Activated CD4-positive, alpha-beta T cell treated with anti-CD3 and anti-CD28 coated beads, Interleukin-2, amount 10 ng/mL, durations not matched to agents 24 days and 14 days (primary cell): ENCODE measurements at places on chromosomes 6 and 20. TPM values are rescaled to one million over a fixed set of nuclear protein-coding genes. Genes with fewer than 3 reads are reported as not detected.

Gene LY6G5C
- 4.1 and 4.9 TPM in 2 replicates for total RNA-seq

DNA sequence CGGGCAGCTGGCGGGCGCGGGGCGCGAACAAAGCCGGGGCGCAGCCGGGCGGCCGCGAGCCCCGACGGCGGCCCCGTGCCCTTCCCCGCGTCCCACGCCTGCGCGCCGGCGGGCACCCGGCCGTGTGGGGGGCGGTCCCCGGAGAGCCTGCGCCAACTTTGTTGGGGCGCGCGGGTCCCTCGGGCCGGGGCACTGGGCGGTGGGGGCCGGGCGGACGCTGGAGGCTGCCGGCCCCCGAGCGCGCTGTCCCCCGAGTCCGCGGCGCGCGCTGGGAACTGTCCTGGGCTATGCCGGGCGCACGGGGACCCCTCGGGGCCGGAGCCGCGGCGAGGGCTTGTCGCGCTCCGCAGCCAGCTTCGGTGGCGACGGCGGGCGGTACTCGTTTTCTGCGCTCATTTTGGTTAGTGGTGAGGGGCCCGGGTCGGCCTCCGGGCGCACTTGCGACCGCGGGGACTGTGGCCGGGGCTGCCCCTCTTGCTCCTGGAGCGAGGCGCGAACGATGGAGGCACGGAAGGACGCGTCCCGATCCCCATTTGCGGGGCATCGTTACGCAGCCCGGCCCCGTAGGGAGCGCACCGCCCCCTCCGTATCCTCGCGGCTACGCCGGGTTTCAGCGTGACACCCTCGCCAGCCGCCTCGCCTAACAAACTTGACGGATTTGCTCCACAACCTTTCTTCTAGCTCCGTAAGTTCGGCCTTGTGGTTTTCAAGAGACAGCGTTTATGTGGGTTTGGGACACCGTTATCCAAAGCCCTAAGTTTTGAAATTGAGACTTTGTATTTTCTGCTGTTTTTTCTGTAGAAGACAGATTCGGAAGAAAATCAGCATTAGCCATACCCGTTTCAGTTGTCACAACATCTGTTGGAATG, 622 bp downstream of the SS18L1 start:
- H3K4me1 ChIP-seq = peaks cover 35% of the 10 kb centered on the region
- DNase-seq = peak; percentile 89
- peak overlapping the region; percentile 87 for H3K4me3 ChIP-seq
- H3K36me3 ChIP-seq = peaks cover 37% of the 10 kb centered on the region
- H3K27me3 ChIP-seq = no peaks in the 10 kb centered on the region
- H3K27ac ChIP-seq = peak overlapping the region; percentile 82

- no peak overlapping the region for H3K4me3 ChIP-seq
- H3K27ac ChIP-seq = no peak overlapping the region
- H3K4me1 ChIP-seq = peaks cover 6% of the 10 kb centered on the region
- no peaks in the 10 kb centered on the region for H3K36me3 ChIP-seq
- no peak for DNase-seq
- peaks cover 3% of the 10 kb centered on the region for H3K27me3 ChIP-seq
Observed at GRCh38 chr6:87806635-87807034, 104.6 kb upstream of the AKIRIN2 start.

- no peaks in the 10 kb centered on the region for H3K36me3 ChIP-seq
- no peak for DNase-seq
- H3K27ac ChIP-seq = no peak overlapping the region
- no peak overlapping the region for H3K4me3 ChIP-seq
Observed at GRCh38 chr6:142633317-142633716, 311.7 kb downstream of the HIVEP2 start.

GRCh38 chr6:27882624-27883023, 29.6 kb downstream of the OR2B2 start:
- peaks cover 4% of the 10 kb centered on the region for H3K4me1 ChIP-seq
- H3K27me3 ChIP-seq = no peaks in the 10 kb centered on the region
- no peak overlapping the region for H3K27ac ChIP-seq
- H3K36me3 ChIP-seq = no peaks in the 10 kb centered on the region
- H3K4me3 ChIP-seq = no peak overlapping the region

- no peak overlapping the region for H3K27ac ChIP-seq
- H3K4me3 ChIP-seq = no peak overlapping the region
- H3K4me1 ChIP-seq = peaks cover 2% of the 10 kb centered on the region
- peaks cover 21% of the 10 kb centered on the region for H3K36me3 ChIP-seq
- no peak for DNase-seq
Observed at GRCh38 chr6:100592929-100593328, 128.2 kb upstream of the SIM1 start.
